ENCODE measurements at places on chromosomes 2 and 18.

GRCh38 chr2:185245806-185246205, 492.8 kb upstream of the FSIP2 start:
- DNase-seq: no peak

GRCh38 chr2:19124135-19124534, 234.3 kb downstream of the OSR1 start:
- DNase-seq: no peak

DNA sequence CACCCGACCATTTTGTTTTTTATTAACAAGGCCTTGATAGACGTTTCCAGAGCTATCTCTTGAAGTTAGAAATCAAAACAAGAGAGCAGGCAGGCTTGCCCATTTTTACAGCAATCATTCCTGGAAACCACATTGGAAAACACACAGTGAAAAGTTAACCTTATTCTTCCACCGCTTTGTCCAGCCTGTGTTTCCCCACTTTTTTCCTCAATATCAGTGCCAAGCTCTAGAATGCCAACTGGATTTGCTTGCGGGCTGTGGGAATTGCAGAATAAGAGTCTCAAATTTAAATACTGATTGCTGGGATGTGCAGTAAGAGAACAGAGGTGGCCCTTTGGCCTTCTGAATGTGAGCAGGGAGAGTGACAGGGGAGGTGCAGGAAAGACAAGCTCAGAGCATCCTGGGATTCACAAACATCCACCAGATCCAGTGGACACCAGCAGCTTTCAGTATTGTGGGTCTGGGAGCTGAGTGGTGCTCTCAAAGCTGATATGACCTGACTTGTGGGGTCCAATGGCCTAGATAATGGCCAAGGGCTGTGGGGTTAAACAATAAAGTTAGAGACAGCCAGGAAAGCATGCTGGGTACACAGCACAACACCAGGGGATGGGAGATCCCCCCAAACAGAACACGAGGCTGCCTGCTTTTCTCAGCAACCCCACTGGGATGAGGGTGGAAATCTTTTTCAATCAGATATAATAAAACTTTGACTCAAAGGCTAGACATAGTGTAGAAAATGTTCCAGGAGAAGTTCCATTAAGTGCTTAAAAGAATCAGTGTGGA, 15.5 kb downstream of the CYP1B1 start:
- no peak for DNase-seq

DNA sequence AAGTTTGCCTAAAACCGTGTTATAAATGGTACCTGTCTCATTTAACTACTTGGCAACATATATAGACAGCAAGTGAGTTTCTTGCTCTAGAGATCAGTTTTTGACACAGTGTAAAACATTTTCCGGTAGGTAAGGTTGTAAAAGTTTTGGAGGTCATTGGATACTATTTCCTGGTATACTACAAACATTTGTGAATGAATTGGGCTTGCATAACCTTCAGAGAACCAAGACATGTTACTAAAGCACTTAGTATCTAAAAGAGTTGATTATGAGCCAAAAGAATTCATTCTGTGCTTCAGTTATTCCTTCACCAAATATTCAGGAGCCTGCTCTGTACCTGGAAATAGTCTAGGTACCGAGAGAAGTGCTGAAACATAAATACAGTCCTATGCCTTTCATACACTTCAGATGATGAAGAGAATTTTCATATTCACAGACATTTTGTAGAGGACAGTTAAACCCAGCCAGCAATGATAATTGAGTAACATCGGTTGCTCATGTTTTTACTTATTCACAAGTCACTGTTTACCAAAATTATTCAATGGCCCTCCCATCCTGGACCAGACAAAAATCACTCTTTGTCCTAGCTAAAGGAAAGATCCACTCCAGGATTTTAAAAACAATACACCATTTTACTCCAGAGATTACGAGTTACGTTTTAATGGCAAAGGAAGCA, 319.4 kb upstream of the RBMS1 start:
- no peak for DNase-seq

GRCh38 chr18:45352874-45353273, 262.4 kb upstream of the SLC14A2 start:
- no peak for DNase-seq

- no peak for DNase-seq
These were observed 568.5 kb upstream of the SOX11 start for GRCh38 chr2:5123582-5124196.

DNA sequence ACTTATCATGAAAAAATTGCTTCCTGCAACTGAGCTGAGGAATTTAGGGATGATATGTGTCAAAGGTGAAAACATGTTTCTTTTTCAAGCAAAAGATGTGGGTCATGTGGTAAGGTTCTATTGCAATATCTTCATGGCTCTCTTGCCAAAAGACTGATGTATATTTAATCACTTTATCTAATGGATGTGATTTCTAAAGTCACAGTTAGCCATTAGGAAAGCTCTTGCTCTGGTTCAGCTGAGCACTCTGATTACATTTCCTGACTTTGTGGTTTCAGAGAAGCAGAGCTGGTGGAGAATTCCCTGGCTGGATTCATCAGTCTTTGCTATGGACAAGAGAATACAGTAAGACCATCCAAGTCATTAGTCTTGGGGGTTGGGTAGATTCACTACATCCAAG, 24.4 kb downstream of the SCN9A start:
- no peak for DNase-seq

DNA sequence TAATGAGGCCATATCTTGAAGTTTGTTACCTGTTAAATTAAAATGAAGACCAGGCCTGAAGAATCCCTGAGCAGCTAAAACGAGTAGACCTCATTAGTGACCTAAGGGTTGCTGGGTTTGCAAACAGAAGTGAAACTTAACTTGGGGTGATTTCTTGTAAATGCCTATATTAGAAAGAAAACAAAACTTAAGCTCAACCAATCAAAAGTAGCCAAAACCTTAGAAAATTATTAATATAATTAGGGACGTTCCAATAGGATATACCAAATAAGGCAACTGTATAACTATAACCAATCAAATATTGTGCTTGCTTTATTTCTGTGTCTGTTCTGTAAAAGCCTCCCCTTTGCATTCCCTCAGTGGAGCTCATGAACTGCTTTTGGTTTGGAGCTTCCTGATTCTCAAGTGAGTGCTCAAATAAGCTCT, 137.9 kb upstream of the VRK2 start:
- no peak for DNase-seq

DNA sequence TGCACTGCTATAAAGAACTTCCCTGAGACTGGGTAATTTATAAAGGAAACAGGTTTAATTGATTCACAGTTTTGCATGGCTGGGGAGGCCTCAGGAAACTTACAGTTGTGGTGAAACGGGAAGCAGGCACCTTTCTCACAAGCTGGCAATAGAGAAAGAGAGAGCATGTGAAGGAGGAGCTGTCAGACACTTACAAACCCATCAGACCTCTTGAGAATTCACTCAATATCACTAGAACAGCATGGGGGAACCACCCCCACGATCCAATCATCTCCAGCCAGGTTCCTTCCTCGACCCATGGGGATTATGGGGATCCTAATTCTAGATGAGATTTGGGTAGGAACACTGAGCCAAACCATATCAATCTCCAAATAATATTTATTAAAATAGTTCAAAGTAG, 729.2 kb upstream of the DDX18 start:
- no peak for DNase-seq

- DNase-seq: no peak
These were observed 6.4 kb upstream of the PSD4 start for GRCh38 chr2:113167115-113167932.

DNA sequence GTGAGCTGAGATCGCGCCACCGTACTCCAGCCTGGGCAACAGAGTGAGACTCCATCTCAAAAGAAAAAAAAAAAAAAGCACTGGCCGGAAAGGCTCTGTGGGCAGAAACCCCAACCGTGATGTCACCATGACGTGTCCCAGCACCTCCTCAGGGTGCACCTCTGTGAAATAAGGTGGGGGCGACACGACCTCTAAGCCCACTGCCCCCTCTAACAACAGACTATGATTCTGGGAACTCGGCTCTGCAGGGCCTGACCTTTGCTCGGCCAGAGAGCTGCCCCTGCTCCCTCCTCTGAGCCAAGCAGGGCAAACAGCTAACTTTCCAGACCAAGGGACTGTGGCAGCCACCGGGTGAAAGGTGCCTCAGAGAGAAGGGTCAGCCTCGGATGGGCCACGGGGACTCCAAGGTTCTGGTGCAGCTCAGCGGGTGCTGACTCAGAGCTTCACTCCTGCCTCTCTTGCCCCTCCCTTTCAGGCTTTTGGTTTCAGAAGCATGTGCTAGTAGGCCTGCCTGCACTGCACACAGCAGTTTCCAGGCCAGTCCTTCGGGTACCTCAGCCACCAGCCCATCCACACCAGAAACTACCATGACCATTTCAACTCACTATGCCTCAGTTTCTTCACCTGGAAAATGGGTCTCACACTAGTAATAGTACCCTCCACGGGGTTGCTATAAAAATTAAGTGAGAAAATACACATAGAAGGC, 8.0 kb downstream of the TMBIM1 start:
- DNase-seq: no peak

Data from COR-L47 (cell line).